ENCODE measurements at places on chromosomes 5 and 9.

DNA sequence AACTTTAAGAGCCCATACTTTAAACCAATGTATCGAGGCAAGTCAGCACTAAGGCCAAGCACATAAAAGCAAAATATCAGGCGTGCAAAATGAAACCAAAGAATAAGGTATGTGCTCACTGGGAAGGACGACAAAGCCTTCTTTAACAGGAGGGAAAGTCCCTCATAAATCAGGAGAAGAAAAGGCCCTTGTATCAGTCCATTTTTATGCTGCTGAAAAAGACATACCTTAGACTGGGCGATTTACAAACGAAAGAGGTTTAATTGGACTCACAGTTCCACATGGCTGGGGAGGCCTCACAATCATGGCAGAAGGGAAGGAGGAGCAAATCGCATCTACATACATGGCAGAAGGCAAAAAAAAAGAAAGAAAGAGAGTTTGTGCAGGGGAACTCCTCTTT, 68.9 kb downstream of the UBE2QL1 start:
- DNase-seq, result no peak

GRCh38 chr9:37956423-37956820, 52.5 kb upstream of the SLC25A51 start:
- DNase-seq, result no peak

DNA sequence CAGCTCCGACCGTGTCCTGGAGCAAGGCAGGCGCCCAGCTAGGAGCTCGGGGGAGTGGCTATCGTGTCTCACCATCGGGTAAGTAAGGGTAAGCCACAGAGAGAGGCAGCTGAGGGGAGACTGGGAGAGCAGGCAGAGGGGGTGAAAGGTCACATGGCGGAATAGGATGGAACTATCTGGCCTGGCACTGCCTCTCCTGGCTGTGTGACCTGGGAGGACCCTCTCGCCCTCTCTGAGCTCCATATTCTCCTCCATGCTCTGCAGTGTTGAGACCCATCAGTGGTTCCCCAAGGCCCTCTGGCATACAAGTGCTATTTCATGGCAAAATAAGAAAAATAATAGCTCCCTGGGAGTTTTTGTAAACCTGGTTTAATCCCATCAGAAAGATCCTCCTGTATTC, 43.9 kb upstream of the ASS1 start:
- DNase-seq, result no peak

GRCh38 chr5:17680737-17681136, 46.5 kb downstream of the TAF11L14 start:
- DNase-seq, result no peak

- DNase-seq, result no peak
These were observed 71.4 kb upstream of the WDR41 start for GRCh38 chr5:77563475-77563874.

- DNase-seq, result no peak
These were observed 607 bp downstream of the UHRF2 start for GRCh38 chr9:6413365-6414246.

DNA sequence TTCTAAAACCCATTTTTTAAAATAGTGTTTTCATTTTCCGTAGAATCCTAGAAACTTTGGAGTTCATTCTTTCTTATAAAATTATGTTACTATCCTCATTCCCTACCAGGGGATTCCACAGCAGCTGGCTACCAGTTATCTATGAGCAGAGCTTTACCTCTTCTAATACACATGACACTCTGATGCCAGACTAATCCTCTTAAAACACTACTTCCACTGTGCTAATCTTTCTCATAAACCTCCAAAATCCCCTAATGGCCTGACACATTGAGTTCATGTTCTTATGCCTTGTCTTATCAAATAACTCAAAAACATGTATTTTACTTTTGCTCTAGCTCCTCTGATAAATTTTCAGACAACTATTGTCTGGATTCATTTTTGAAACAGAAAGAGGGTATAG, 633.6 kb upstream of the FTMT start:
- DNase-seq, result no peak

- no peak for DNase-seq
These were observed 49.1 kb downstream of the PTCD2 start for GRCh38 chr5:72369301-72369700.

GRCh38 chr9:82363198-82363597, 374.6 kb downstream of the SPATA31D1 start:
- DNase-seq, result no peak

GRCh38 chr5:105745111-105745510, 1925.6 kb downstream of the EFNA5 start:
- DNase-seq, result no peak

DNA sequence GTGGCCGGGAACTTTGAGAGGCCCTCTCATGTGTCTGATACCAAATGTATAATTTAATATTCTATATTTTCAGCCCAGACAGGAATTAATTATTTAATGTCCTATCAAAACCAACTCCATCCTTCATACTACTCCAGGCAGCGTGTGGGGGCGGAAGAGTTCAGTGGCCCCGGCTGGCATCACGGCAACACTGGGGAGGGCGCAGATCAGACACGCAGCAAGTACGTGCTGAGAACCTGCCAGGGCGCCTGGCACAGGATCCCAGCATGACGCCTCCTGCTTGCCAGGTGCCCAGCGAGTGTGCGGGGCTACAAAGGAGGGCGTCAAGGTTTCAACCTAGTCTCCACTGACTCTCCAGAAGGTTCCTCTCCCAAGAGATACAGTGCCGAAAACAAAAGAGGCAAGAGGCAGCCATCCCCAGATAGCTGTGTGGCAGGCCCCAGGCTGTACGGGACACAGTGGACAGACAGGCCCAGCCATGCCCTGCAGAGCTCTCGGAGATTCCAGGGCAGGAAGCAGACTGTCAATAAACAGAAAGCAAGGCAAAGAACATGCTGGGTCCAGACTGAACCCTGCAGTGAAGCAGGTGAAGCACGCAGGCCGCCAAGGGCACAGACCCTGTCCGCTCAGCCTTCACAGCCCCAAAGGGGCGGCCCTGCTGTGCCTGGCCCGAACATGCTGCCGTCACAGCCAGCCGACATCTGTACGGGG, 110.3 kb downstream of the VAV2 start:
- no peak for DNase-seq

DNA sequence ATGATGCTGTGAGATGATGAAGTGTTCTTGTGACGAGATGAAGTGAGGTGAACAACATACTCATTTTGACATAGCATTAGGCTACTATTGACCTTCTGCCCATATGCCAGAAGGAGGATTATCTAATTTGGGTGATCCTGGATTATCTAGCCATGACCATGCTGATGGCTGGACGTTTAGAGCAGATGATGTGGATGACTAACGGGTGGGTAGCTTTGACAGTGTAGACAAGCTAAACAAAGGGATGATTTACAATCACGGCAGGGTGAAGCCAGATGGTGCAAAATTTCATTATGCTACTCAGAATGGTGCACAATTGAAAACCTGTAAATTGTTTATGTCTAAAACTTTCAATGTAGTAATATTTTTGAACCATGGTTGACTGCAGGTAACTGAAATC, 2403.4 kb upstream of the ACO1 start:
- no peak for DNase-seq

DNA sequence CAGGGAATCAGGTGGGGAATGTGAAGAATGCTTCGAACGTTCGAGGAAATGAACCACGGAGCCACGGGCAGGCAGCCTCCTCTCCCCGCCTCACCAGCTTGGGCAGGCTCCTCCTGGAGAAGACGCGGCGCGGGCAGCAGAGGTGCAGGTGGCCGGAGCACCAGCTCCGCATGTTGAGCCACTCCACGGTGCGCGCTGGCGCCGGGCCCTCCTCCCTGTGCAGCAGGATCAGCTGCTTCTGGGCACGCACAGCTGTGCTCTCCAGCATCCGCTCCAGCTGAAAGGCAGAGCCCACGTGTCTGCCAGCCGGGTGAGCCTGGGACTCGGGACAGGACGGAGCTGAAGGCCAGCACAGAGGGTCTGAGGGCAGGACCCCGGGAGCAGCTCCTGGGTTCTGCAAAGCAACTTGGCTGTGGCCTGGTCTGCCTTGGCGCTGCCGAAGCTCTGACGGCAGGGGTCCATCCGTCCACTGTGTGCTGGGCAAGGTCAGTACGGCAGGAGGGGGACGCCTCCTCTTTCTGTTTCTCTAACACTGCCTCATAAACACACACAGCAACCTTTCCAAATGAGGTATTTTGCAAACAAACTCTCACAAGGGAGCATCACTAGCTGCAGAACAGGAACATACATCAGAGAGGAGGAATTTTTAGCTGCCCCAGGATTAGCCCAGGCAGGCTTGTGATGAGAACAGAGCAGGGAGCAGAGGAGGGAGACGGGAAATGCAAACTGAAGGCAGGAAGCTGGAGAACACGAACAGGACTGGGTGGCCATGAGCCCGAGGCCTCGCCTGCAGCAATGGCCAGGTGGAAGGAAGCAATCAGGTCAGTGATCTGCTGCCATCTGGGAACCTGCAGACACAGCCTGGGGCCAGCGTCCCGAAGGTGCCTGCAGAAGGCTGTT, 20.1 kb upstream of the NSMF start:
- DNase-seq, result no peak

GRCh38 chr5:157485811-157486210, 25.8 kb downstream of the NIPAL4 start:
- DNase-seq, result no peak

GRCh38 chr5:136516637-136517036, 151.3 kb upstream of the TRPC7 start:
- DNase-seq, result no peak

- DNase-seq, result no peak
These were observed 186.7 kb downstream of the DCP2 start for GRCh38 chr5:113163328-113163727.

DNA sequence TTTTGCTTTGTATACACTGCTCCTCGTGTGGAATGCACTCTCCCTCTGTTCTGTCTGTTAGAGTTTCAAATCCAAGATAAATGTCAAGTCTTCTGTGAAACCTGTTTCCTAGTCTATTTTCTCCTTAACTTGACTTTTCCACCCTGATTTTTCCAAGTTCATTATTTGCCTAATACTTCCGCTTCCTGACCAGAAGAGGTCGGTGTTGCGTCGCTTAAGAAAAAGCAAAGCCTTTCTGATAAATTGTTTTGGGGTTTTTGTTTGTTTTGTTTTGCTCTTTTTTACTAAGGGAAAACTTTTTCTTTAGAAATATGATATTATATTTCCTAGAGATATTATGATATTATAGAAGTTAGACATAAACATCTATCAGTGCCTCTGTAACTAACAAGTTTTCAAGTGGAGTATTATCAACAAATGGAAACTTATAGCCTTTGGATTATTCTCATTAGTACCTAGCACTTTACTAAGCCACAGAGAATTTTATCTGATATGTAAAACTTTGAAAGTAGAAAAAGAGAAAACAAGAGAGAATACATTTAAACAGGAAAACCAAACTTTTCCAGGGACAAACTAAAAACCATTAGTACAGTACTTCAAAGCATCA, 55.8 kb downstream of the PHAX start:
- no peak for DNase-seq
